Astrocyte of the hippocampus (primary cell): ENCODE measurements at places on chromosomes 6 and 20.

DNA sequence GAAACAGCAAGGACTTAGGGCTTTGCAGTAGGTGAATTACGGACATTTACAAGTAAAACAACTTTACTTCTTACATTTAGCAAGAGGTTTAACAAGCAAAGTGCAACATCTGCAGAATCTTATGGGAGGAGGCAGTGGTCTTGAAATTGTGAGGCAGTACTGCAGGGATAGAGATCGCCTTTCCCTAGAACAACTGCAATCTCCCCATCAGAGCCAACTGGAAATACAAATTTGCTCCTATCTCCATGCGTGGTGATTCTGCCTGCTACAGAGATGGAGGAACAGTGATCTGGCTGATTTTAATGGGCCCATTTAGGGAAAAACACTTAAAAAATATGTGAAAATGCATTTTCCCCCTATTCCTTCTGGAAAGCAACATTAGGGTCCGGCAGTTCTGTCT, 25.9 kb downstream of the GNAS start:
- DNase-seq = no peak

- peak; percentile 97 for DNase-seq
Observed at GRCh38 chr20:1776681-1777475, 118.3 kb upstream of the SIRPA start.

DNA sequence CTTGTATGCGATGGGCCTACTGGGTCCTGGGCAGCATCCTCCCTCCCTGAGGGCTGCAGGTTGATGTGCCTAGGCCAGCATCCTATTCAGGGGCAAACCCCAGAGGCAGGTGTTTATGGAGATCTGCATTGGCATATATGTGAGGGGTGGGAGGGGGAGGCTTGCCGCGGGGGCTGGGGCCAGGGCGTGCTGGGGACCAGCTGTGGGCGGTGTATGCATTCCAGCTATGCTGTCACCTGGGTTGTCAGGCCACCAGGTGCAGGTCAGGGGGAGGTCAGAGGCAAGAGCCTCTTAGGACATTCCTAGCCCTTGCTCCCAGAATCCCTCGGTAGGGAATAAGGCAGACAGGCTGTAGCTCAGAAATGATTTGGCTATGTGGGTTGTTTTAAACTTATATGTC, 11.9 kb downstream of the FOXA2 start:
- DNase-seq = no peak

DNA sequence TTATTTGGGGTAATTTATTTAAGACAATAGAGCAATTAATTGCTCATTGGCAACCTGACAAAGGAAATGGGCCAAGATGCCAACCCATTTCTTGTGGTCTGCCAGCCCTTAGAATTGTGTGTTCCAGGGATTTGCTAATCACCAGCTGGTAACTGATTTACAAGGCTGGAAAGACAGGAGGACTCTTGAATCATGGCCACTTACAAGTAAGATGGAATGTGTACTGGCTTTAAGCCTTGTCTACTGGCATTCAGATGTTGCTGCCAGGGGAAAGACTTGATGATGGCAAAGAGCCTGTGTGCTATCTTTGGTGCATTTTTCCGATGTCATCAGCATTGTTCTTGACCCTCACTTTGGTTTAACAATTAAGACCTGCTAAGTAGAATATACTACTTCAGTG, 91.0 kb downstream of the BCKDHB start:
- DNase-seq = peak; percentile 69

DNA sequence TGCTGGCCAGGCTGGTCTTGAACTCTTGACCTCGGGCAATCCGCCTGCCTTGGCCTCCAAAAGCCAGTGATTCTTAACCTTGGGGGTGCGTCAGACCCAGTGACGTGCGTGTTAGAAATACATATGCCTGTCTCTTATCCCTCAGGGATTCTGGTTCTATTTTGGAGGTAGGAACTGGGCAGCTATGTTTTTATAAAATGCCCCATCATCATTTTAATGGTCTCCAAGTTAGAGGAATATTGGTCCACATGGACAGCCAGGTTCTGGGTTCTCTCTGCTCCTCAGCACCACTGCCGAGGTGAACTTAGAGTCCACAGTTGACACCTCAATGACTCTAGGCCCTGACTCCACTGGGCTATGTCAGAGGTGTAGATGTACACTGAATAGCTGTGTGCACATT, 352.7 kb downstream of the SMOC2 start:
- no peak for DNase-seq

DNA sequence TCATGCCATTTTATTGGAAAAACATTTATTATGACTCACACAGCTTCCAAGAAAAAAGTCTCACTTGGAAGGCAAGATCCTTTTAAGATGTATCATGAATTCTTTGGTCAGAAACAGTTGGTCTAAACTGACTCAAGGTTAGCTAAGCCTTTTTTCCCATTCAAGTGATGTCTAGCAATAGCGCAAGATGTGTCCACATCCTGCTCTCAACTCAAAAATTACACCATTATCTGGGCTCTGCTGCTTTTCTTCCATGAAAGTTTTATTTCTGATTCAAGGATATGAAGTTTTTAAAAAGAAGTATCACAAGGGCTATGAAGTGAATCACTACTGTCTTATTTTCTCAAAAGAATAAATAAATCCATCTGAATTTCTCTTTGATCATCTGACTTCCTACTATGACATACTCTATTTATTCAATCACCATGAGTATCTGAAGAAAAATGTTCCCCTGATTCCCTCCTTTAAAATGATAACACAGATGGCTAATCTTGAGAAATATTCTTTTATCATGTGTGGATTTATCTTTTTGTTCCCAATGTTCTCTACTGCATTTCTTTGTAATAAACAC, 139.2 kb downstream of the AHI1 start:
- peak; percentile 79 for DNase-seq
